ENCODE measurements at places on chromosomes 6 and 20.

- DNase-seq: no peak
These were observed 50.5 kb downstream of the CPNE5 start for GRCh38 chr6:36788768-36789167.

- no peak for DNase-seq
These were observed 5.8 kb upstream of the CDH4 start for GRCh38 chr20:61246269-61246668.

GRCh38 chr20:45350217-45350616 is 2.0 kb upstream of the SDC4 start:
- no peak for DNase-seq

DNA sequence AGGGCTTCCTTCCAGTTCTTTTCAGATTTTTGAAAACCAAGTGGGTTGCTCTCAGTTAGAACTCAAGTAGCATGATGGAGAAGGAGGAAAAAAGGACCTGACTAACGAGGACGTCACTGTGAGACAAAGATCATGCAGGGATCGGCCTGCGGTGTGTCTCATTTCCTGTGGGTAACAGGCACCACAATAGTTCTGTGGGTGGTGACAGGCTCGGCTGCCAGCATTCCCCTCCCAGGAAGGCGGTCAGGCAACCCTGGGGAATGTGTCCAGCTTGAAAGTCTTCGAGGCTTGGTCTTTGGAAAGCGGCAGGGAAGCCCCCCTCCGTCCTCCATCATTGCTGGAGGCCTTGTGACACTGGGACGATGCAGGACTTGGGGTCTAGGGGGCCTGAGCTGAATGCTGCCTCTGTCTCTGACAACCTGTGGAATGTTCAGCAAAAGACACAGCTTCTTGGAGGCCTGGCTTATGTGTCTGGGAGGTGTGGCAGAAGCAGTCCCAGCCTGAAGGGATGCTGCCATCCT is 121.0 kb downstream of the BCAS1 start:
- DNase-seq: peak; percentile 59

- DNase-seq: no peak
These were observed 458.2 kb upstream of the JARID2 start for GRCh38 chr6:14787677-14788076.

DNA sequence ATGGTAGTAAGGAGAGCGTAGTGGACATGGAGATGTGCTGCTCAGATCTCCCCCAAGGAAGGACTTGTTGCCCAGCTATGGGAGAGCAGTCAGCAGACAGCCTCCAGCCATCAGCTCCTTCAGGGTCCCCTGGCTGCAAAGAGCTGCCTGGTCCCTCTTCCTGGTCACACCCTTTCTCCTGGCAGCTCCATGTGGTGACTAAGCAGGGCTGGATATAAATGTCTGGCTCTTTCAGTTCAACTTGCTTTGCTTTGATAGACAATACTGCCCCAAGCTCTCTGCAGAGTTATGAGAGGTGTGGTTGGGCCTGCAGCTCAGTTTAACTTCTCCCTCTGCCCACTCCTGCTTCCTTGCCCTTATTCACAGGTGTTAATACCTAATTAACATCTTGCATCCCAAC is 64.1 kb upstream of the DDR1 start:
- no peak for DNase-seq

DNA sequence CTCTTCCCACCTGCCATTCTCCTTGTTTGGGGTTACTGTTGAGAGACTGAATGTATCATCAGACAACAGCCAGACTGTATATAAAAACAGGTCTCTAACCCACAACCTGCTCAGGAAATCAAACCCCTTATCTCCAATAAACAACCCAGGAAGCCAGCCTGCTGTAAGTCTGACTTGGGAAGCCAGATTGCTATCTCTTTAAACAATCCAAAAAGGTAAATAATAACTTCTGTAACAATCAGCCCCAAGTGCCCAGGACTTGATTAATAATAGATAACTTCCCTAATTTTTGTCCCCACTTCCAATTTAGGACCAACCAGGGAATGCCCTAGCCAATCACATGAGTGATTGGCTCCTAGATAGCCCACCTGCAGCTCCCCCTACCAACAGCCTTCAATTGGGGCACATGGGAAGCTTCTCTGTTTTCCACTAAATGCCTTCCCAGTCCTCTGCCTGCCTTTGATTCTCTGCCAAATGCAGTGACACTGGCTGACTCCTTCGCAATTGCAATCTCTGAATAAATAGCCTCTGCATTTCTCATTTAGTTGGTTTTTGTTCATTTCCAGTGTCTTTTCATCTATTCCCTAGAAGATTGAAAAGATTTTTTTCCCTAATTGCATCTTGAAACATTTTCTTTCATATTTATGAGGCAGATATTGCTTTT is 117.1 kb upstream of the TAB2 start:
- no peak for DNase-seq

DNA sequence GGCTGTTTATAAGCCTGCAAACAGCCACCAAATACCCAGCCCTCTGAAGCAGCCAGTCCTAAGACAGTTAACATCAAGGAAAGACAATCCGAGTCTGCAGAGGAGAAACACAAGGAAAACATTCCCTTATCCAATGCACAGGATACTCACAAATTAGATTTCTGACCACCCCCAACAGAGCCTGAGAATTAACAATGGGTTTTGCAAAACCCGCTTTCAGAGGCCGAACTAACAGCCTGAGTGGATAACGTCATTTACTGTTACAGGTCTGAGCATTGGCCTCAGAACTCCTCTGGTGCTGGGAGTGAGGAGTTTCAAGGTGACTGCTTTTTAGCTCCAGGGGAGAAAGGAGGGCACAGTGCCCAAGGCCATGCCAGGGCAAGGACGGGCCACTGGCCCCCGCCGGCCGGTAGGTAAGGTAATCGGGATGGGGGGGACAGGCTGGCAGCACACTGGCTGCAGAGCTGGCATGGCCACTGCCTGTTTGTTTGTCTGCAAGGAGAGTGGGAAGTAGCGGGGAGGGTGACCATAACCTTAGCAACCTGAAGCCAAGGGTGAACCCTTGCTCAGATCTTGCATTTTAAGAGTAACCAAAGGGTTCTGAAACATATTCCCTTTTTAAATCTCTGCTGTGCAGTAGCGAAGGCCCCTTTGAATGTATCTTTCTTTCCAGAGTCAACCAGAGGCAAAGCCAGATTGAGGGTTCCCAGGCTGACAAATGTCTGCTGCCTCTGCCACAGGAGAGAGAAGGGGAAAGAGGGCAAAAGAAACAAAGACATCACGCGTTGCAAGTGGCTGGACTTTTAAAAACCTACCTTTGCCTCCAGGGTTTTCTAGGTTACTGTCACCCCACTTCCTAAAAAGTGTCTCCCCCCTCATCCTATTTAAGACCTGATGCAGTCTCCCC is 3.9 kb downstream of the ZMYND8 start:
- no peak for DNase-seq

DNA sequence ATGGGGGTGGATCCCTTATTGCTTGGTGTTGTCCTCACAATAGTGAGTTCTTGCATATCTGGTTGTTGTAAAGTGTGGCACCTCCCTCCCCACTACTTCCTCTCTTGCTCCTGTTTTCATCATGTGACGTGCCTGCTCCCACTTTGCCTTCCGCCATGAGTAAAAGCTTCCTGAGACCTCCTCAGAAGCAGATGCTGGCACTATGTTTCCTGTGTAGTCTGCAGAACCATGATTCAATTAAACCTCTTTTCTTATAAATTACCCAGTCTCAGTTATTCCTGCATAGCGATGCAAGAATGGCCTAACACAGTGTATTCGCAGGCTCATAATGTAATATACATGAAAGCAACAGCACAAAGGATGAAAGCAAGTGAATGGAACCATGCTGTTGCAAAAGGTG is 28.4 kb upstream of the ANKRD60 start:
- no peak for DNase-seq

- no peak for DNase-seq
These were observed 35.9 kb upstream of the LTV1 start for GRCh38 chr6:143807103-143807772.

GRCh38 chr6:11810854-11811643 is 32.4 kb upstream of the ADTRP start:
- DNase-seq: no peak

DNA sequence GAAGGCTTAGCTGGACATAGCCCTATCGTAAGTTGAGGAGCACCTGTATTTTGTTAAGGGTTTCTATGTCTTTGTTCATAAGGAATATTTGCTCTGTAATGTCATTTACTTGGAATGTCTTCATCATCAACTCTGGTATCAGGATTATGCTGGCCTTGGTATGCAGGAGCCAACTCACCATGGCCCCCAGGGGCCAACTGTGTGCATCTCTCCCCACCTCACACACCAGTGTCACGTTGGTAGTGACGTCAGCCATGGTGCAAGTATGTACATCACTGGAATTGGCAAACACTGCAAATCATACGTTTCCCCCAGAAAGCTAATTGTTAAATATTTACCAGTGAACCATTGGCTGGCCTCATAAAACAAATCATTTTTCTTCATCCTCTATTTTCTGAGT is 70.8 kb downstream of the YTHDF1 start:
- DNase-seq: no peak

DNA sequence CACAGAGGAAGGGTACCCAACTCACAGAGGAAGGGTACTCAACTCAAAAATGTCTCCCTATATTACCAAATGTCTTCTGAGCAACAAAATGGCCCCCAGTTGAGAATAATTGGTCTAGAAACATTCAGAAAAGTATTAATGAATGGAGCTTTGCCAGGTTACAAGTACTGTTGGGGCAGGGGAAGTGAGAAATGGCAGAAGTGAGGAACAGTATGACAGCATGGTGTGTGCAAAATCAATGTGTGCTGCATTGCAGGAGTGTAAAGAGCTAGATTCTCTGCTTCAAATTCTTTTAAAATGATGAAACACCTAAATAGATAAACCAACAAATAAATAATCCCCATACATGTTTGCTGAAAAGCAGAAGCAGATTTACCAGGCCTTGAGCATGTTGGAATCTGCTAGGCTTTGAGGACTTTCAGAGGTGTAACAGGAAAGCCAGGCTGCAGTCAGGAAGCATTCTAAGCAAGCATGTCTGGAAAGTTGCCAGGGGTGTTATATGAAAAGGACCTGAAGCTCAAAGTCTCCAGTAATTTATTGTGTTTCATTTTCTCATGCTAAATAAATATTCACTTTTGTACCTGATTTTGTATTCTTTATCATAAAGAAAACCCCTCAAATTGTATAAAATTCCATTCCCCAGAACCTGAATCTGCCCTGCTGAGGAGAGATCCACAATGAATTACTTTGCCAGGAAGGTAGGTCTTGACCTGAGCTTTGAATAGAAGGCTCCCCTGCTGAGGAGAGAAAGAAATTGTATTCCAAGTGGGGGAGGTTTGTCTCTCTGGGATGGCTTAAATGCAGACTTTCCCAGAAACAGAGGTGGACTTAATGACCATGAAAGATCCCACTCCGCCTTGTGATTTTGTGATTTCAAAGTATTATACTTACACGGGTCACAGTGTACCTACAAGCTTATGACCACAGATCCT is 265.0 kb upstream of the MARCKS start:
- DNase-seq: no peak

GRCh38 chr6:28349344-28349891 is 329 bp upstream of the ZKSCAN3 start:
- no peak for DNase-seq

DNA sequence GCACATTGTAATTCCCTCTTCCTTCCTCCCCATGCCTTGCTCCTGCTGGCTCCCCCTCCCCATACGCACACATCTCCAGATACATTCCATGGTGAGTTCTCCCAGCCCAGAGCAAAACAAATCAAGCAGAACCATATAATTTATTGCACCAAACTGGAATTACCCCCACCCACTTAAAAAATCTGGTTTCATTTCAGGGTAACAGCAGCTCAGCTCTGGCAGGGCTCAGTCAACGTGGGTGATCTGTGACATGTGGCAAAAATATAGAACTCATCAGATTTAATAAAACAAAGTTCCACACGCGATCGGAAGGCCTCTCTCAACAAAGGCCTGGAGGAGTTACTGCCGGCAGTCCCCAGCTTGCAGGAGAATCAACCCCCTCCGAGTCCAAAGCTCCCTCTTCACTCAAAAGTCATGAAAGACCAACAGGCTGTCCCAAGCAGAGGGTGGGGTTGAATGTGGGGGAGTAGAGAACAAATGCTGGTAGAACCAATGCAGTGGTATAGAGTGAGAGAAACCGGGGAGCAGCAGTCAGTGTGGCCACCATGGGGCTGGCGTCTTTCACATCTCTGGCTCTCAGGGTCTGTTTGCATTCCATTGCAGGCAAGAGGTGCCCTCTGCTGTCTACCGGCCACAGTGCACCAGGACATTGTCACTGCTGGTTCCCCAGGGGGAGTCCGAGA is 323.3 kb upstream of the NT5E start:
- DNase-seq: no peak

DNA sequence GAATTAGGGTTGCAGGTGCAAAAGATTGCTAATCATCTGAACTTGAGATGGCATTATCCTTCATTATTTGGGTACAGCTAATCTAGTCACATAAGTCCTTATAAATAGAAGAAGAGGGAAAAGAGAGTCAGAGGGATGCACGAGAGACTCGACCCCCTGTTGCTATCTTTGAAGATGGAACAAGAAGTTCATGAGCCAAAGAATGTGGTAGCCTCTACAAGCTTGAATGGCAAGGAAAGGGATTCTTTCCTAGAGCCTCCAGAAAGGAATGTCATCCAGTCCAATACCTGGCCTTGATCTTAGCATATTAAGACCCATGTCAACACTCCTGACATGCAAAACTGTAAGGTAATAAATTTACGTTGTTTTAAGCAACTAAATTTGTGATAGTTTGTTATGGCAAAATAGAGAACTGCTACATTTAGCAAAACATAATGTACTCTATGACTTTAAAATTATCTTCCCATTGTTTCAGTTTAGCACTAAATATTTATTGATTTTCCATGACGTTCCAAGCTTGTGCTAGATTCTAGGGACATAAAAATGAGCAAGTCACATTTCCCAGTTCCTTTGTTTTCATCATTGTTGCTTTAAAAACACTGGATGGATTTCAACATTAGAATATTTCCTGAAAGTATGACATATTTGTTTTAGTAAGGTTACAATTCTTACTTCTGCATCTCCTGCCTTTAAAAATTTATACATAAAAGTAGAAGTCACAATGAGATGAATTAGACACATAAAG is 12.7 kb downstream of the MANEA start:
- DNase-seq: no peak

DNA sequence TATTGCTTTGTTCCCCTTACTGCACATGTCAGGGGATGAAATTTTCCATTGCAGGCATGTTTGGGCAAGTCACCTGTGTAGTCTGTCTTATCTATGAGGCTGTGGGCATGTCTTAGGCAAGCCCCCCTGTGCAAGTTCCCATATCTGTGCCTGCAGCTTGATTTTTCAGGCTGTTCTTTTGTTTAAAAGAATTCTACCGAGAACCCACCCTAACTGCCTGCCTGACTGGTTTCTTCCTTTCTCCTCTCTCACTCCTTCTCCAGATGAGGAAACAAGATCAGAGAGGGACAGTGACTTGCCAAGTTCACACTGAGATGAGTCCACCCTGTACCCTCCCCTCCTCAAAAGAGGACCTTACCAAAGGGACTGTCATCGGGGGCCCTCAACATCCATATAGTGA is 11.0 kb downstream of the TREML2 start:
- DNase-seq: no peak

DNA sequence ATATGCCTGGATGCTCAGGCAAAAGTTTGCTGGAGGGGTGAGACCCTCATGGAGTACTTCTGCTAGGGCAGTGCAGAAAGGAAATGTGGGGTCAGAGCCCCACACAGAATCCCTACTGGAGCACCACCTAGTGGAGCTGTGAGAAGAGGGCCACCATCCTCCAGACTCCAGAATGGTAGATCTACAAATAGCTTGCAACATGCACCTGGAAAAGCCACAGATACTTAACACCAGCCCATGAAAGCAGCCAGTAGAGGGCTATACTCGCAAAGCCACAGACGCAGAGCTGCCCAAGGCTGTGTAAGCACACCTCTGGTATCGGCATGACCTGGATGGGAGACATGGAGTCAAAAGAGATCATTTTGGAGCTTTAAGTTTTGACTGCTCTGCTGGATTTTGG is 60.7 kb upstream of the GJE1 start:
- no peak for DNase-seq
